ENCODE measurements at places on chromosomes 3 and 15.

DNA sequence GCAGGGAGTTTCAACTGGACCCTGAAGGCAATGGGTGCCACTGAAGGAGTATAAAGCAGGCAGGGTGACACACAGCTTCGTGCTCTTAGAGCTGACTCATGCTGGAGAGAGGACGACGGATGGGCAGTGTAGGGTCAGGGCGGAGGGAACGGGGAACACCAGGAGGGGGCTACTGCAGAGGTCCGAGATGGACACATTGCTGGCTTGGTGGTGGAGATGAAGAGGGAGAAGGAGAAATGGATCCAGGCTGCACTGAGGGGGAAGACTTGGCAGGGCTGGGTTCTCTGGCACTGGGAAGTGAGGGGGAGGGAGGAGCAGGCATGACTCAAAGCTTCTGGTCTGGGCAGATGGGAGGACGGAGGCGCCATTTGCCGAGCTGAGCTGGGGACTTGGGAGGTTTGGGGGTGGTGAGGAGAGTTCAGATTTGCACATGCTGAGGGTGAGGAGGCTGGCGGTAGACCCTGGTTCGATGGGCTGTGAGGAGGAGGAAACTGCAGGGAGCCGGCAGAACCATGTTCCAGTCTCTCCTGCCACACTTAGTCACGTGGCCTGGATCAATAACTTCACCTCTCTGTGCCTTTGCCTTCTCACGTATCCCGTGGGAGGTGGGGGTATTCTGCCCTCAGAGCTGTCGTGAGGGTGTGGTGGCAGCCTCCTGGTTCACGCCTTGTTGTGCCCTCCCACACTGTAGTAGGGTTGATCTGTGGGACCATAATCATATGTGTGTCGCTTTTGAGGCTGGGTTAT is 4.6 kb upstream of the KCTD6 start:
- DNase-seq, result no peak

GRCh38 chr3:58536501-58537411 is at the start of gene ACOX2:
Gene ACOX2 (minus strand): TSS chr3:58537190. CDS start chr3:58535106, 2,084 bp downstream.
- DNase-seq, result no peak

GRCh38 chr3:141523615-141524375 is 37.0 kb downstream of the RASA2 start:
- DNase-seq, result no peak

DNA sequence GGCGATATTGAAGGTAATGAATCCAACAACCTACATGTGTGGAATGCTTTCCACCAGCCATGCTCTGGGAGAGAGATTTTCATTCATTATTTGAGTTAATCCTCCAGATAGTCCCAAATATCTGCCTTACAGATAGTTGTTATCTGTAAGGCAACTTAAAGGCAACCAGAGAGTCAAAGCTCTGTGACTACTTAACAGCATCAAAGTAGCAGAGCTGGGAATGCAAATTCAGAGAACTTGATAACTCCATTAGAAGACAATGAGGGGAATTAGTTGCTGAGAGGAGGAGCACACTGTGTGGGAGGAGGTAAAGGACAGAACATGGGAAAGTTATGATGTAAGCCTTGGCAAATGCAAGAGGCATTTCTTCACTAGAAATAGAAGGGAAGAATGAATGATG is 10.5 kb upstream of the CRBN start:
- no peak for DNase-seq

DNA sequence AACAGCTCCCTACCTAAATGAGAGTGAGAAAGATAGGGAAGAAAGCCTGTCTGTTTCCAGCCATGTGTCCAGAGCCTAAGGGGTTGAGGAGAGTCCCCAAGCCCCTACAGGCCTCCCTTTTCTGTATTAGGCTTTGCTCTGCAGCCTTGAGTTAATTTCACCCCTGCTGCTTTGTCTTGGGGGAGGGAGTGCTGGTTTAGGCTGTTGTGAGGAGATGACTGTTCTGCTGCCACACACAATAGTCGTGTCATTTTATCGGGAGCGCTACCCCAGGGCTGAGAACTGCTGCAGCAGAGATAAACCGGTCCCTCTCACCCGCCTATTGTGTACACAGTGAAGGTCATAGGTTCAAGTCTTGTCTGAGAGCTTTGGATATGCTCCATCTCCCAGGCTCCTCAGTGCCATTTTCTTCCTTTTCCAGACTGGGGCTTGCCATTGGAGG is 1.4 kb downstream of the ZNF609 start:
- DNase-seq, result no peak

GRCh38 chr3:16056217-16056616 is 118.3 kb upstream of the GALNT15 start:
- DNase-seq, result no peak

DNA sequence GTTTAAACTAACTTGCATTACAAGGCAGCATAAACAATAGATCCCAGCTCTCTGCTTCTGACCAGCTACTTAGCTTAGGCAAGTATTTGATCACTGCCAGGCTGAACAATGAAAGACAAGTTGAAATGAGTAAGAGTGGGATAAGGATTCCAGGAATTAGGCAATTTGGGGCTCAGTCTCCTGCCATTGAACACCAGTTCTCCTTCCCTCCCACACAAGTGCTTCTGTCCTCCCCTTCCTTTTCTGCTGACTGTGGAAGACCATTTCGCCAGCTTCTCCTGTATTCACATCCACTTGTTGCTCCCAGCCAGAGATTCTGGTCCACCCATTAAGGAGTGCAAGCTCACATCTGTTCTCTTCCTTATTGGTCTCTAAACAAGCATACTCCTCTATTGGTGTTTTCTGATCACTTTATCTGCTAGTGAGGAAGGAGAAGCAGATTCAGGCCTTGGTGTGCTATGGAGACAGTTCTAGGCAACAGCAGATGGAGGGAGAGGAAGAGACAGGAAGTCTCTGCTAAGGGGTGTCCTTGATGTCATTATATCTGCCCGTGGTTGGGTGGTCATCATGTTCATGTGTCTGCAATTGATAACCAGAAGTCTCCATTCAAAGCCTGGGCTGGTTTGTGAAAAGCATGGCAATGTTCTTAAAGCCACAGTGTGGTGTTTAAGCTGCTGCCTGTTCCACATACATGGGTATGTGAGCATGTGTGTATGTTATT is 121.5 kb downstream of the PLCL2 start:
- no peak for DNase-seq

DNA sequence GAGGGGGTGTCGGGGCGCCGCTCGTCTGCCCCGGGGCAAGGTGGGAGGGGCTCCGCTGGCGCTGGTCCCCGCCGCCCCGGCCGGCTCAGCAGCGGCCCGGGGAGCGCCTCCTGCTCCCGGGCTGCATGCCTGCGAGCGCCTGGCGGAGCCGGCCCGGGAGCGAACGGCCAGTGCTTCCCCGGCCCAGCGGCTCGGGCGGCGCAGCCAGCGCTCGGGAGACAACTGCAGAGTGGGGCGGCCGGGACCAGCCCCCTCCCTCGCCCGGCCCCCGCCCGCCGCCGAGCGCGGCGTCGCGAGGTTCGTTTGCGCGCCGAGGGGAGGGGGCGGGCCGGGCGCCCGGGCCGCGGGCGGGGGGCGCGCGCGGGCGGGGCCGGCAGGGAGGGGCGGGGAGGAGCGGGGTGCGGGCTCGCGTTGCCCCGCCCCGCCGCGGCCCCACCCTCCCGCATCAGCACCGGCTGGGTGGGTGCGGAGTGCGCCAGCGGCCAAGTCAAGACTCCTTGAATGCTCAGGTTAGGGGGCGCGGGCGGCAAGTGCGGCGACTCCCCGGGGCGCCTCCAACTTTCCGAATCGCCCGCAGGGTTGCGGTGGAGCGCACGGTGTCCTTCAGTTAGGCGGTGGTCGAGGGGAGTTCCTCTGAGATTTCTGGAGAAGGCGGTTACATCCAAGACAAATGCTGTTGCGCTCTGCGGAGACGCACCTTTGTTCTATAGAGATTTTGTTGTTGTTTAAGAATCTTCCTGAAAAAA is at the start of gene RGMA:
TSS of gene RGMA (minus strand) at position 231 of the 746 bp plus-strand sequence. CDS start 279 bp downstream, outside the sequence.
- peak; percentile 79 for DNase-seq

- no peak for DNase-seq
These were observed 138.7 kb upstream of the TGFBR2 start for GRCh38 chr3:30467596-30468238.

GRCh38 chr3:177465257-177465642 is 268.0 kb upstream of the TBL1XR1 start:
- no peak for DNase-seq

DNA sequence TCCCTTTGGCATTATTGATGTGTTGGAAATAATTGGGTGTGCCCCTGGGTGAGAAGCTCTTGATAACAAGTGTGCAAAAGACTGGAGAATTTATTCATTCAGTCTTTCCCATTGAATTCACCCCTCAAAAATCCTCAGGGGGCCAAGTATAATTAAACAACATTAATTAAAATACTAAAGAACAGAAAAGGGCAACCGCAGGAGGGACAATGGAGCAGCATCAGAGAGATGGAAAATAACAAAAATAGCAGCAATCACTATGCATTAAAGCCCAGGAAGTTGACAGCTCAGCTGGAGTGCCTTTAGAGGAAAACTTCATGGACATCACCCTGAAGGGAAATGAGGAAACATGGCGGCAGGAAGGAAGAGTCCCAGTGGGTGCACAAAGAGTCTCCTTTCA is 227.6 kb downstream of the MINAR1 start:
- no peak for DNase-seq

DNA sequence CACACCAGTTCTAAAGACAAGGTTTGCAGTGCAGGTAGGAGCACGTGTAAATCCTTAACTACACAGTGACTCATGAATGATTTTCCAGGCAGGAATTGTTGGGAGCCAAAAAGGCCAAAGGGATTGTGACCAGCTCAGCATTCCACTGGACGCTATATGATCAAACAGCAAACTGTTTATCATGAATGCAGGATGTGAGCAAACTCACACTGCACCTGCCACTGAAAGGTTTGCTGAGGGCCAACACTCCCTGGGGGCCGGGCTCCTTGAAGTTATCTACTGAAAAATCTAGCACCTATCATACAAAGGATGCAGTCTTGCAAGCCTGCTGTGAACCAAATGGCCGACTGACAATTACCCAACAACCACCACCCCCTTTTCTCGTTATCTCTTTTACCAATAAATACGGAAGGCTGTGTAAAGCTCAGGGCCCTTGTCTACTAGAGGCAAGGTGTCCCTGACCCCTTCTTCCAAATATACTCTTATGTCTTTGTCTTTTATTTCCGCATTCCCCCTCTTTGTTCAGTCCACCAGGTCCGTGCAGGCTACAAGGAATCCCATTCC is 11.5 kb upstream of the DNASE1L3 start:
- peak; percentile 41 for DNase-seq

DNA sequence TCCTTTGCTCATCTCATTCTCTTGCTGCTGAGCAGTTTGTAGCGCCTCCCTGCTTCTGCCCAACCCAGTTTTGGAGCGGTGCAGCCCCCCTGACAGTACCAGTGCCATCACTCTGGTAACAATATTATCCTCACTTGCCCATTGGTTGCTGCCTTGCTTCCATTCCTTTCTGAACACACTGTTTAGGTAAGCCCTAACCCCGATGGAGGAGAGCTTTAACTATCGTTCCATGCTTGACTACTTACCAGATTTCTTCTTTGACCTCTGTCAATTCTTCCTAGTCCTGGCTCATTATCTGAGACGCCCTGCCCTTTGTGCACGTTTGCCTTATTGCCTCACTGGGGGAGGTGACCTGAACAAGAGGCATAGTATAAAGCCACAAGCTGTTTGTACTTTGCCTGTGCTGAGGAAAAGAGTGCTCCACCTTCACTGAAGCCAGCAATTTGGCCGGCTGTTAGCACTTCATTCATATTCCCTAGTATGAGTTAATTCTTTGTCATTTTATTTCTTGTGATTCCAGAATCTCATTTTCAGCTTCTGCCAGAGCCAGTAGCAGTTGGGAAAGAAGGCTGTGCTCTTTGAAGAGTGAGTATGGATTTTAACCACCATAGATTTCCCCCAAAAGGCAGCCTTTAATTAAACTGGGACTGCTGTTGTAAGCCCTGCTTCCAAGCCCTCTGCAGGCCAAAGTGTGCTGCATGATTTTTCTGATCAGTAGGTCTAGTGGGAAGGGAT is 11.9 kb downstream of the ABHD6 start:
- DNase-seq, result no peak

DNA sequence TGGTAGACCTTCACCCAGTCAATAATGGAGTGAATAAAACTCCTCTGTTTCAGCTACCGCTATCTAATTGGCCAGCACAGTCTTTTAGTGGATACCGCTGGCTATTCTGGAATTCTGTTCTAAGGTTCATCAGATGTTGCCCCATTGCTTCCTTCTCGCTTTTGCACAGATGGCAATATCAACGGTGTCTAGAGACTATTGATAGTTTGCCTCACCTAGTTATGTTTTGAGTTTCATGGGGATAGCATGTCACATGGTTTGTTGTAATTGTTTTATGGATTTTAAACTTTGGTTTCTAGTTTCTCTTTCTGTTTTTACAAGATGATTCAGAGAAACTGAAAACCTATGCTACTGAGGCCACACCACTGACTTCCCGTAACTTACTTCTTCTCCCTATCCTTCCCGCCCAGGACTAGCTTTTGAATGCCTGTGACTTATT is 2.0 kb downstream of the XRN1 start:
- no peak for DNase-seq

- DNase-seq, result no peak
These were observed 1002.8 kb upstream of the NR2F2 start for GRCh38 chr15:95327661-95328060.

GRCh38 chr3:111692593-111693552 is 97.7 kb upstream of the ZBED2 start:
- no peak for DNase-seq

Data from left forelimb (tissue), 1 donor.